ENCODE measurements at places on chromosomes 16 and 17.

DNA sequence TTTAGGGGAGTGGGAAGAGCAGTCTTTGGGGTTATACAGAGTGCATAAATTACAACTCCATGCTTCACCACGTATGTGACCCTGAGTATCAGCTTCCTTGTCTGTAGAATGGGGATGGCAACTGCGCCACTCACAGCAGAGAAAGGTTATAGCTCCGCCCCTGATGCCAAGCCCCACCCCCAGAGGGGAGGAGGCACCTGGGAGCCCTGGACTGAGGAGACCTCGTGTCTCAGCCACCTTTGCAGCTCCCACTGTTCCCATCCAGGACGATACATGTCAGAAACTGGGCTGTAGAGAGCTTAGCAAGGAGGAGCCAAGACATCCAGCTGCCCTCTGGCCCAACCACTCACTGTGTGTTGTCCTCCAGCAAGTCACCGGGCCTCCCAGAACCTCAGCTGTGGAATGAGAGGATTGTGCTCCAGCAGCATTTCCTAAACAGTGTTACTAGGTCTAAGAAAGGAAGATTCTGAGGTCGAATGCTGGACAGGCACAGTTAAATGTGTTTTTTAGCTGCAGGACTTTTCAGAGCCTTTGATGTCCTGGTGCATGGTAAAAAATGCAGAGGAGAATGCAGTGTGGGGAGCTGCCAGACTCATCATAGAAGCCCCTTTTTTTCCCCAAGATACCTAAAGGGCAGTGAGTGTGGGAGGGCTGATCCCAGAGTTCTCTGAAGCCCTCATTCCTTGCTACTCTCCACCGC is 49.4 kb downstream of the BEAN1 start:
- no peak for DNase-seq

DNA sequence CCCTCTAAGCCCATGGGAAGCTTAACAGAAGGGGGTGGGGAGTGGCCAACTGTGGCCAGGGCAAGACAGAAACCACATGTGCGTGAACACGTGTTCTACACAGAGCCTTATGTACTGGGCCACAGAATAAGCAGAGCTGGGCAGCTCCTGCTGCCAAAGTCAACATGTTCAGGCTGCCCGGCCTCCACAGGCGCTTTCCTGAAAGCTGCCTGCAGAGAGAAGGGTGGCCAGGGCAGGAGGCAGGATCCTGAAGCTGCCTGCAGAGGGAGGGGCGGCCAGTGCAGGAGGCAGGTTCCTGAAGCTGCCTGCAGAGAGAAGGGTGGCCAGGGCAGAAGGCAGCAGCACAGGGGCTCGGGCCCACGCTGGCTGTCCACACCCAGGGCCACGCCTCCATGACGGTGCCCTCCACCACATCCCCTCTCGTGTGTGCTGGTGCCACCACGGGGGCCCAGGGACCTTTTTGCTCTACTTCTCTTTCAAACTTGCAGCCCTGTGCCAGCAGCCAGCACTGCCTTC is 79.5 kb downstream of the ANKRD11 start:
- DNase-seq: no peak

DNA sequence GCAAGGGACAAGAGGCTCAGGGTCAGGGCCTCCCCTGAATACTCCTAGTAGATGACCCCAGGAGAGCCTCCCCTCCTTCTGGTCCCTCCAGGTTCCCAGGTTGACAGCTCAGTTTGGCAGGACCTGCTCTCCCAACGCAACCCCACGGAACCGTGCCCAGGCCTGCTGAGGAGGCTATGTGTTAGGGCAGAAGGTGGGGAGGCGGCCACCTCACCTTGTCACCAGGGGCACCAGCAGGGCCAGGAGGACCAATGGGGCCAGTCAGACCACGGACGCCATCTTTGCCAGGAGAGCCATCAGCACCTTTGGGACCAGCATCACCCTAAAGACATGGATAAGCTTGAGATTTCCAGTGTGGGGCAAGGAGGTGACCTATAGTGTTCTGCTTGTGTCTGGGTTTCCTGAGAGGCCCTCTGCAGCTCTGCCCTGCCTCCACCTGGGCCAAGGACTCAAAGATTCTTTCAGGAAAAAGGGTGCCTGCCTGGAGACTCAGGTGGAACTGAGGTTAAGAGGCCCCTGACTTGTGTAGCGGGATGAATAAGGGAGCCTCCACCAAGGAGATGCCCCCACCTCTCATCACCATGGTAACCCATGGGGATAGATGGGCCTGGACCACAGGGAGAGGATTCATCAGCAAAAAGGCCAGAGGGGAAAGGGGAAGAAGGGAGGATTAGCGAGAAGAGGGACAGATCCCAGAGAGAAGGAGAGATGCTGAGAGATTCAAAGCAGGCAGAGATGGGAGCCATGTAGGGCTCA is 10.7 kb downstream of the COL1A1 start:
- no peak for DNase-seq

DNA sequence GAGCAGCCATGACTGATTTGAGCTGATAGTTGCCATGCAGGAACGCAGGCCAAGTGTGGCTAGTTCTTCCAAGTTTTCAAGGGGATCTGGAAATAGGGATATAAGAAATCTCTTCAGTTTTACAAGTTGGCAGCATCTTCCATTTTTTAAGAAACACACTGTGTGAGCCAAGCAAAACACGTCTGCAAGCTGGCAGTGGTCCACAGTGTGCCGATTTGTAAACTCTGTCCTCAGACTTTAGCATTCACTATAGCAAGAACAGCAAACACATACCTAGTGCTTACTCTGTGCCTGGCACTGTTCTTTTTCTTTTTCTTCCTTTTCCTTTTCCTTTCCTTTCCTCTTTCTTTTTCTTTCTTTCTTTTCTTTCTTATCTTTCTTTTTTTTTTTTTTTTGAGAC is 2.9 kb downstream of the ORAI3 start:
- DNase-seq: no peak

DNA sequence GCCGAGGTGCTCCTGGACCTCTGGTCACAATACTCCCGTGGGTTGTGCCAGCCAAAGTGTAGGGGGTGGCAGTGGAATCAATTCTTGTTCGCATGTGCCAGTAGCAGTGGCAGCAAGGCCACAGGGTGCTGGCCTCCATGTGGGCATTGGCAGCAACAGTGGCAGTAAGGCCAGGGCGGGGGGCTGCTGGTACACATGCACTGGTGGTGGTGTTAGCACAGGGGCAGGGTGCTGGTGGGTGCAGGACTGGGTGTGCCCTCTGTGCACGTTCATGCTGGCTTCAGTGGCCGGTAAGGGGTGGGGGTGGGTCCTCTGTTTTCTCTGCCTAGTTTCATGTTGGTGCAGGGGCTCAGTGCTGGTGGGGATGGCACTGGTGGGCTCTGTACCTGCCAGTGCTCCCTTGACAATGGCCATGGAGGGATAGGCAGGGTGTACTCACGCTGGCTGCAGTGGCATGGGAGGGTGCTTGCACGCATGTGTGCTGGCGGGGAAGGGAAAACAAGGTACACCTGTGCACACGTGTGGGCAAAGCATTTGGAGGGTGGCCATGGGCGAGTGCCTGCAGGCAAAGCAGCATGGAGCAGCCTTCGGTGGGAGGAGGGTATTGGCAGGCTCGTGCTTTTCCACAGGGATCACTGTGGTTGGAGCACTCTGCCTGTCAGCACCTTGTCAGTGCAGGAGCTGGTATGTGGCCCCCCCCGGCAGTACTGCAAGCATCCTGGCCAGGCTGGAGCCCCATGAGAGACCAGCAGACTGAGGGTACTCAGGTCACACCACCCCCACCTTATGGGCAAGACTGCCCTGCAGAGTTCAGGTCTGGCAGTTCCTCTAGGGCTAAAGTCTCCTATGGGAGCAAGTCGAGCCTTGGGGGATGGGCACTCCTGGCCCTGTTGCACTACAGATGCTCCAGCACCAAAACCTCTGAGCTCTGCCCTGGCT is 35.8 kb downstream of the NF1 start:
- DNase-seq: no peak

GRCh38 chr16:49918257-49918656 is 62.3 kb upstream of the ZNF423 start:
- DNase-seq: no peak

- DNase-seq: no peak
Observed at GRCh38 chr16:83515395-83515794, 292.4 kb upstream of the HSBP1 start.

- no peak for DNase-seq
Observed at GRCh38 chr17:72826602-72827001, 265.9 kb downstream of the SLC39A11 start.

- no peak for DNase-seq
Observed at GRCh38 chr17:58032691-58033415, 25.8 kb upstream of the SRSF1 start.

DNA sequence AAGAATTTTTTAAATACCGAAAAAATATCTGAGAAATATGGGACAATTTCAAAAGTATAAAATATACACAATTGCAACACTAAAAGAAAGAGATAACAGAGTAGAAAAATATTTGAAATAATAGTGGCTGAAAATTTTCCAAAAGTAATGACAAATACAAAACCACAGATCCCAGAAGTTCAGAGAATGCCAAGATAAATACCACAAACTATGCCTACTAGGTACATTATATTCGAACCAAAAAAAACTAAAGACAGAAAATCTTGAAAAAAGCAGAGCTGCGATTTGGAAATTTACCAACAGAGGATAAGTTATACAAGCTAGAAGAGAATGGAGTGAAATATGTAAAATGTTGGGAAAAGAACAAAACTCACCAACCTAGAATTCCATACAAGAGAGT is 191.3 kb upstream of the ELAC2 start:
- no peak for DNase-seq

DNA sequence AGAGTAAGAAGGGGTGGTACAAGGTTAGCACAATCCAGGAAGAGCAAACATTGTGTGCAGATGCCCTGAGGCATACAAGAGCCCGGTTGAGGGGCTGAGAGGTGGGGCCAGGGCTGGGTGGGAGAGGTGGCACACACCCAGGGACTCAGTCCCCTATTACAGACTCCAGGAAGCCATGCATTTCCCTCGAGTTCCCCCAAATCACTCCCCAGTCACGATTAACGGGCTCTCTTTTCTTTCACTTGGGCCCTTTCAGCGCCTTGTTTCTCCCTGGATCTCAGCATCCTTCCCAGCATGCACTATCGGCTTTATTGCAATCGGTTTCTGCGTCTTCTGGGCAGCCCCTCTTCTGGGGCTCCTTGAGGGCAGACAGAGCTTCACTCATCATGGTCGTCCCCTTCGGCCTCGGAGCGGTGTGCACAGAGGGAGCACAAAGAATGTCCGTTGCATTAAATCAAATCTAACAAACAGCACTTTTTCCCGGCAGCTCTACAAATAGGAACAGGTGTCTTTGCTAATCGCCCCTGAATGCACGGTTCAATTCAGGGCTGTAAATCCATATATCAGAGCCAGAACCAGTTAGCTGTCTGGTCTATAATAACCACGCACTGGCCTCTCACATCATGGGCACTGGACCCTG is 184.6 kb upstream of the HSBP1 start:
- no peak for DNase-seq

DNA sequence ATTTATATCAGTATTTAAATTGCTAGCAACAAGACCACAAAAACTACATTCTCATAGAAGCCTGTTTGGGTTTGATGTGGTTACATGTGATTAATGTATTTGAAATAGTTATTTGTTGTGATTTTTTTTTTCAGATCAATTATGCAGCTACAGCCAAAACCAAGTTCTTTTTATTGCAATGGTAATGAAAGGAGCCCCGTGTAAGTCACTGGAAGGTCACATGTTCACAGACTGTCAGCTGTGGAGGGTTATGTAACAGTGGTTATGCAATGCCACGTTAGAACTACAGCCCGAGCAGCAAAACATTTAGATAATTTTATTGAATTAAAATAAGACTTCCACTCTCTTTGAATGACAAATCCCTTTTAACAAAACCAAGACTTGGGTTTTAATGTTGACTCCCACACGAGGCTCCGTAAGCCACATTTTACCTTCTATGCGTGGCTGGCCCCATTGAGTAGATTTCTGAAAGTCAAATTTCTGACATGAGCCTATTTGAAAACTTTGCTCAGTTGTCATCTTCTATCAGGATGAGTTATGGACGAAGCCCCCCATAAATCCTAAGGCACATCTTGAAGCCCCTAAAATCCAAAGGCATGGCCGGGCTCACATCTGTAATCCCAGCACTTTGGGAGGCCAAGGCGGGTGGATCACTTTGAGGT is 41.8 kb upstream of the SEC14L1 start:
- DNase-seq: no peak

- no peak for DNase-seq
Observed at GRCh38 chr17:74429604-74430384, 2.1 kb upstream of the GPRC5C start.

GRCh38 chr16:67525176-67525860 is 3.3 kb upstream of the RIPOR1 start:
- no peak for DNase-seq

DNA sequence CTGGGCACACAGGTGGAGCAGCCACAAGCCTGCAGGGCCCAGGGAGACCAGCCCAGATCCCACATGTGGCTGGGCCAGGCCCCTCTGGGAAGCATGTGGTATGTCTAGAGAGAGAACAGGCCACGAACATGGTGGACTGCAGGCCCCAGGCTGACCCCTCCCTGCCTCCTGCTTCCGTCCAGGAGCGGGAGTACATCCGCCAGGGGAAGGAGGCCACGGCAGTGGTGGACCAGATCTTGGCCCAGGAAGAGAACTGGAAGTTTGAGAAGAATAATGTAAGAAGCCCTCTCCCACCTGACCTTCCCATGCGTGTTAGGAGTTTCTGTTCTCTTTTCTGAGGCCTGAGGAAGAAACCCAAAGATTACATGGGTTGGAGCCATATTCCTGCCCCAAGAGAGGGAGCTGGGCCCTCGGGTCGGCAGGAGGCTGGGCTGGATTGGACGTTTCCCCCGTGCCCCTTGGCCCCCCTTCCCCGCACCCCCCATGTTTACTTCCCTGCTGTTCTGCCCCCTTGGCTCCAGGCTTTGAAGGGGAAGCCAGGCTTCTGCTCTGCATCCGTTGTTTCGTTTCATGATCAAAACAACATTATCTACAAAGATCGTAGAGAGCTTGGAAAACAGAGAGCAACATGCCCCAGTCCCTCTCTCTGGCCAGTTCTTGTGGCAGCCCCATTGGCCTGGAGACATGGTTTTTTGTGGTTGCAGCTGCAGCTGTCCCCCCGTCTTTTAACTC is 5.7 kb upstream of the TCAP start:
- no peak for DNase-seq

GRCh38 chr16:17467923-17468540 is 2.7 kb downstream of the XYLT1 start:
- DNase-seq: no peak

GRCh38 chr17:43673516-43674323 is 12.0 kb upstream of the MEOX1 start:
- peak; percentile 31 for DNase-seq

DNA sequence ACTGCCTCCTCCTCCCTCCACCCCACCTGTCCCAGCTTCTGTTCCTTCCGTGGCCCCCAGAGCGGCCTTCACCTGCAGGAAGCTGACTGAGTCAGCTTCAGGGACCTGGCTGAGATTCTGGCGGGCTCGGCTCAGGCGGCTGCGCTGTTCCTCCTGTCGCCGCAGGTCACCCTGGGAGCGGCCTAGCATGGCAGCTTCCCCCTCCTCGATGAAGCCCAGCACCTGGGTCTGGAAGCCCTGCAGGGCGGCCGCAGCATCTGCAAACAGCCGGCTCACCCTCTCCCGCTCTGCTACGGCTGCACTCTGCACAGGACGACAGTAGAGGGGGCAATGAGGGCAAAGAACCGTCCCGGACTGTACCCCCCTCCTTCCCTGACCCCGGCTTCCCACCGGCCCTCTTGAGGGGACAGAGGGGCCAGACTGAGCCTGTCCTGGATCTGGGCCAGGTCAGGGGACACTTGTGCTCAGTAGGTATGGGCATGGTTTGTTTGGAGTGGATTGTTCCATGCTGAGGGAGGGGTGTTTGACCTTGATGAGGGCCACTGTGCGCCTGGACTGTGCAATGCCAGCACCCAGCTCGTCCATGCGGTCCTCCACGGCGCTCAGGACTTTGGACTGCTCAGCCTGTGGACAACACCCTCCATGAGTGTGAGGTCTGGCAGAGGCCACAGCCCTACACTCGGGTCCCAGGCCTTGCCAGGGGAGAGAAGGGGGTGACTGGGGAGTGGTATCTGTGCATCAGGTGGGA is 2.0 kb downstream of the TRIM47 start:
- no peak for DNase-seq

Data from activated CD4-positive, CD25-positive, alpha-beta regulatory T cell (primary cell).